ENCODE measurements at places on chromosomes 7 and 10.

DNA sequence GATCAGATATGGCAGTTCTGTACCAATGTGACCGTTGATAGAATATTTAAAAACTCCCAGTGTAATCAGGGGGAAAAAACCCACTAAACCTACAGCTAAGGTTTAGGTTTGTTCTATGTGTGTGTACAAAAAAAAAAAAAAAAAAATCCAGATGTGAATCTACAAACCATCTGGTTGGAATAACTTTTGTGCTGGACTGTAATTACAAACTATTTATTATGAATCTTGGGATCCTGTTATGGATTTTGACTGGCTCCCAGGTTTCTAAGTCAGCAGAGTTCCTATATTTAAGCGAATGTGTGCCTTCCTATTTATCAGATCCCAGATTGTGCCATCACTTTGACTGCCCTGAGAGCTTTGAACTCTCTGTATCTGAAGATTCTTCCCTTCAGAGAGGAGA lies 29.1 kb downstream of the BMPER start:
- no peak for DNase-seq

GRCh38 chr10:87707254-87707653 lies 47.6 kb downstream of the PAPSS2 start:
- DNase-seq: no peak

DNA sequence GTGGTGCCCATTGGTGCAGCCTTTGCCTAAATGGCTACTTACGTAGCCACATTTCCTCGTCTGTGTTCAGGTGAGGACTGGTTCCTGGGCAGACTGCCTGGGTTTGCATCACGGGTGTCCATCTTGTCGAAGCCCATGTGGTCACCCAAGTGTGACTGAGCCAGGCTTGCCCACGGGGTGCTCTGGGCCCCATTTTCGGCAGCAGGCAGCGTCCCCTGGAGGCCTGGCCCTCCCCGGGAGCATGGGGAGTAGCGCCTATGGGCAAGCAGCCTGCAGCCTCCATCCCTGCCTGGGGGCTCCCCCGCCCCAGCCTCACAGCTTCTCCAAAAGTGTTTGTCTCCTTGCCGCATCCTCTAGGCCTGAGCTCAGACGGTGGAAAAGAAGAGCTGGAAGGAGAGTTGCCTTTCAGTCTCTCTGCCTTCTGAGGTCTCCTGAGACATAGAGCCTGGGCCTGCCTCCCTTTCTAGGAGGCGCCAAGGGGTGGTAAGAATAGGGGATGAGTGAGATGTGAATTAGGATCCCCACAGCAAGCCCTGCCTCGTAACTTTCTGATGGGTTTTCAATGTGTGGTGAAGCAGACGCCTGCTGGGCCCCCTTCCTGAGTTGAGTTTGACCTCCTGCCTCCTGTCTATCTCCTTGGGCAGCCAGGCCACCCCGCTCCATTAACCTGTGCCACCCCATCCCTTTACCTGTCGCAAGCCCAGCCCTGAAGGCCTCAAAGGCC lies 42.7 kb downstream of the HTRA1 start:
- no peak for DNase-seq

DNA sequence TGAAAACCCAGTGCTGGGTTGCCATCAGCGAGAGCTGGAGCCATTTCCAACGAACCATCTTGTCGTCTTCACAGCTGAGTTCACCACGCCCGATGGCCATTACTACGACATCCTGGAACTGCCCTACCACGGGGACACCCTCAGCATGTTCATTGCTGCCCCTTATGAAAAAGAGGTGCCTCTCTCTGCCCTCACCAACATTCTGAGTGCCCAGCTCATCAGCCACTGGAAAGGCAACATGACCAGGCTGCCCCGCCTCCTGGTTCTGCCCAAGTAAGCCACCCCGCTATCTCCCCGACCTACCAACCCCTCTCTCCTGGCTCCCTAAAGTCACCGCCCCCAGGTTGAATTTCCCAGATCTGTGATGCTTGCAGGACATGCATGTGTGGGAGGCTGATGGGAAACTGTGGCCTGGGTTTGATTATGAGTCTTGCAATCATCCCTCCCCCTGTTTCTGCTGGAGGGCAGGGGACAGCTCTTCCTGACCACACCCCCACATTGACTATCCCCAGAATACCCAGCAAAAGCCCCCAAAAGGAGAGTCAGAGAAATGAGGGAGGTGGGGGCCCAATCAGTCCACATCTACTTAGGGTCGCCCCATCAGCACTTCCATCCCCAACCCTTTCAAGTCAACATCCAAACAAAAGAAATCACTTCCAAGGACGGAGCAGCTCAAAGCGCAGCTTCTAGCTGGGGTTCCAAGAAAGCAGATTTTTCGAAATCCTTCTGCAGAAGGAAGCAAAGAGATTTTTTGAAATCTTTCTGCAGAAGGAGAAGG lies 6.9 kb downstream of the SERPINE1 start:
- DNase-seq: no peak

DNA sequence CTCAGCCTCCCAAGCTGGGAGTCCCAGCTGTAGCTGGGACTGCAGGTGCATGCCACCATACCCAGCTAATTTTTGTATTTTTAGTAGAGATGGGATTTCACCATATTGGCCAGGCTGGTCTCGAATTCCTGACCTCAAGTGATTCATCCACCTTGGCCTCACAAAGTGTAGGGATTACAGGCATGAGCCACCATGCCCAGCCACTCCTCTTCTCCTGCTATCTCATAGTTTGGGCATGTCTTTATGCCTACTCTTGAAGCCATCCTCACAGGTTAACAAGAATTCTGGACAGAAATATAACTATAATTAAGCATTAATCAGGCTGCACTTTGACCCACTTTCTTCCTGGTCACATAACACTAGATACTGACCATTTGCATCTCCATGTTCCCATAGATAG lies 28.6 kb upstream of the C10orf67 start:
- DNase-seq: no peak

DNA sequence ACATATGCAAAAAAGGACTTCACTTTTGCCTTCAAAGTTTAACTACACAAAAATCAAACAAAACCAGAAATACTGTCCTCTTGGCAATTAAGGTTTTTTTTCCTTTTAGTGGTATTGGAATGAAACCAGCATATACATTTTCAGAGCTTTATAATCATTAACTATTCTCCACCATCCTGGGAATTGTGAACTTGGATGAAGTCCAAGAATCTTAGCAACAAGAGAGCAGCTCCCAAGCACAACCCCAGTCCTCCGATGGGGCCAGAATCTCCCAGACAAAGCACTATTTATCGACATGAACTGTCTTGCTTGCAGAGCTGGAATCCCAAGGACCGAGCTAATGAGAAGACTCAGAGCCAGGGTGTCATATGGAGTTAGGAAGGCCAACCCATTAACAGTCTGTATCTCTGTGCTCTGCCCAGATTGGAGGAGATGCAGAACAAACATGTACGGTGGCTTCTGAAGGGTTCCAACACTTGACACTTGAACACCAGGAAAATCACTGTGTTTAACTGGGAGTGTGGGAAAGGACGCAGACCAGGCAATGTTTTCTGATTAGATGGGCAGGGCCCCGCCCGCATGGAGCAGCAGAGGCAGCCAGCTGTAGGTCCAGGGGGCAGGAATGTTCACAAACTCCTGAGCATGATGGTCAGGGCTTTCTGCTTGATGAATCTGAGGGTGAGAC lies 35.5 kb downstream of the PPP1R3C start:
- DNase-seq: no peak
